ENCODE measurements at places on chromosomes 1 and 21. TPM values are rescaled to one million over a fixed set of nuclear protein-coding genes. Genes with fewer than 3 reads are reported as not detected.

GRCh38 chr1:203592730-203593129 lies 33.9 kb upstream of the ATP2B4 start:
- no peak overlapping the region for H3K27ac ChIP-seq
- peaks cover 7% of the 10 kb centered on the region for H3K4me1 ChIP-seq
- H3K36me3 ChIP-seq, result no peaks in the 10 kb centered on the region
- H3K4me3 ChIP-seq, result no peak overlapping the region

DNA sequence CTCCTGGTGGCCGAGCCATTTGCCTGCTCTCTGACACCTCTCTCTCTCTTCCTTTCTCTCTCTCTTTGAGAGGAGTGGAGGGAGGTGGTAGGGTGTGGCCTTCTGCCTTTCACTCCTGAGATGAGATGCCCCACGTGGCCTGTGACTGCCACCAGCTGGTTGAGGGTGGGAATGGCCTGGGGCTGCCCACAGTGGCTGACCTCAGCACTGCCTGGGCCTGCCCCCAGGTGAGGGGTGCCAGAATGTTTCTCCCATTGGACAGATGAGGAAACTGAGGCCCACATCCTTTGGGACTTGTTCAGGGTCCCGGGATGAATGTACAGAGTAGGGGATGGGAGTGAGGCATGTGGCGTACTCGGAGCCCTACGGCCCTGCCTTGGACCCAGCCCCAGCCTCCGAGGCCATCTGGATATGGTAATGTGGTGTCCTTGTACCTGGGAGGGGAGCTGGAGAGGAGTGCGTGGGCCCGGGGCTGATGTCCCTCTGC lies 12.7 kb upstream of the C1orf167 start:
- peaks cover 28% of the 10 kb centered on the region for H3K36me3 ChIP-seq
- H3K27me3 ChIP-seq, result no peaks in the 10 kb centered on the region
- no peak overlapping the region for H3K4me3 ChIP-seq
- no peaks in the 10 kb centered on the region for H3K4me1 ChIP-seq

- peaks cover 5% of the 10 kb centered on the region for H3K4me1 ChIP-seq
- H3K36me3 ChIP-seq, result peaks cover 16% of the 10 kb centered on the region
- H3K27me3 ChIP-seq, result no peaks in the 10 kb centered on the region
- no peak for DNase-seq
Observed at GRCh38 chr1:1853593-1854257, 37.2 kb downstream of the GNB1 start.

- no peak overlapping the region for H3K27ac ChIP-seq
- H3K4me1 ChIP-seq, result no peaks in the 10 kb centered on the region
- no peaks in the 10 kb centered on the region for H3K27me3 ChIP-seq
- no peak overlapping the region for H3K4me3 ChIP-seq
Observed at GRCh38 chr21:16116069-16116468, 386.3 kb downstream of the USP25 start.

- H3K27ac ChIP-seq, result peak overlapping the region; percentile 90
- H3K4me1 ChIP-seq, result peaks cover 22% of the 10 kb centered on the region
- peak; percentile 96 for DNase-seq
- no peaks in the 10 kb centered on the region for H3K27me3 ChIP-seq
Observed at GRCh38 chr21:15455819-15456462, 273.8 kb upstream of the USP25 start.

DNA sequence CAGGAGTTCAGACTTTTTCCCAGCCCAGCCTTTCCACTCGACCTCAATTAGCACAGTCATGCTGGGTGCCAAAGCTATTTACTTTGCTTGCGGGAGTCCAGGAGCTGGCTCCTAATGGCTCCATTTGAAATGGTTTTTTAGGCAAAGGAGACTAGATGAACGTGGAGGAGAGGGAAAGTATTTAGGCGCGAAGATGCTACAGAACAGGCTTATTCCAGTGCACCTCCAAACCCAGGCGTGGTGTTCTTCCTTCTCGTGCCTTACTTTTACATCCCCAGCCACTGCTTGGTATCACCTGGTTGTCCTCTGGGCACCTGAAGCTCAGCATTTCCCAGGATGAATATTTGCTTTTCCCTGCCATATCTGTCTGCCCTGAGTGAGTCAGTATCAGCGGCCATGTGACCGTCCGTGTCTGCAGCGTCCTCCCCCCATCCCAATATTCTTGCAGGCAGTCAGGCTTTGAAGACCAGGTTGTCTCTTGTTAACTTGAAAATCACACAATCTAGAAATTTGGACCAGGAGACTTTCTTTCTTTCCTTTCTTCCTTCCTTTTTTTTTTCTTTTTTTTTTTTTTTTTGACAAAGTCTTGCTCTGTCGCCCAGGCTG lies 198.5 kb downstream of the DYRK1A start:
- no peak overlapping the region for H3K27ac ChIP-seq
- H3K36me3 ChIP-seq, result no peaks in the 10 kb centered on the region

GRCh38 chr1:96522927-96523326 lies 198.7 kb upstream of the PTBP2 start:
- H3K4me1 ChIP-seq, result no peaks in the 10 kb centered on the region
- no peak for DNase-seq
- H3K27ac ChIP-seq, result no peak overlapping the region
- H3K4me3 ChIP-seq, result no peak overlapping the region
- H3K36me3 ChIP-seq, result no peaks in the 10 kb centered on the region

DNA sequence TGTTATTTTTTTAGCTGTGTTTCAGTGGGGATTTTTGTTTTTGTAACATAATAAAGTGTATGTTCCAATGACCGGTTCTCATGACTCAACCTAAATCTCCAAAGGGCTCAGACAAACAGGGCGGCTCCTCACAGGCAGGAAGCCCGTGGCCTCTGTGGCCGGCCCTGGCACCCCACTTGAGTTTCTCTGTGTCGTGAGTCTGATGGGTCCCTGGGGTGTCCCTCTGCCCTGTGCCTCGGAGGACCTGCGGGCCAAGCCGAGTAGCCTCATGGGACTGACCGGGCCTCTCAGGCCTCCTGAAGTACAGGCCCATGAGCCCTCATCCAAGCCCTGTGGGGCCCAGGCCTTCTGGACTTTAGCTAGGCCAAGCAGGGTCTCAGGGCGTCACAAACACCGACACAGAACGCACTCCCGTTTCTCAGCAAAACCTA lies 16.1 kb upstream of the CCDC27 start:
- peaks cover 28% of the 10 kb centered on the region for H3K36me3 ChIP-seq
- no peak overlapping the region for H3K4me3 ChIP-seq
- DNase-seq, result no peak
- peaks cover 25% of the 10 kb centered on the region for H3K4me1 ChIP-seq
- H3K27me3 ChIP-seq, result peaks cover 8% of the 10 kb centered on the region

ST3GAL3 gene
- polyA plus RNA-seq, result 7.7 TPM

DNA sequence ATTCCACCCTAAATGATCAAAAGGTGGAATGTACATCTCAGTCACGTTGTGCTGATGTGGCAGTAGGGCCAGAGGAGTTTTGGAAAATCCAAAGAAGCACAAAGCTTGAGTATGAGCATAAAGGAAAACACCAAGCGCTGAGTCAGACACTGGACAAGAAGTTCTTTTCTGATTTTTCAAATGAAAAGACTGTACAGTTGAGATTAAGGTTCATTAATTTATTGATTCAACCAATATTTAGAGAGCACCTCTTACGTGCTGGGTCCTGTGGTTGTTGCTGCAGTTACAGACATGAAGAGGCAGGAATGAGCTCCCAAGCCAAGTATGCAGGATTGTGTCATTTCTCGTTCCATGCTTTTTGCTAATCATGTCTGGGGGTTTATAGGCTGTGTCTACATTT lies 28.9 kb upstream of the APP start:
- H3K27ac ChIP-seq, result no peak overlapping the region
- DNase-seq, result no peak
- H3K4me1 ChIP-seq, result no peaks in the 10 kb centered on the region
- no peaks in the 10 kb centered on the region for H3K27me3 ChIP-seq
- H3K36me3 ChIP-seq, result no peaks in the 10 kb centered on the region

- no peaks in the 10 kb centered on the region for H3K4me1 ChIP-seq
- no peak overlapping the region for H3K27ac ChIP-seq
- H3K36me3 ChIP-seq, result no peaks in the 10 kb centered on the region
- no peak for DNase-seq
- H3K4me3 ChIP-seq, result no peak overlapping the region
Observed at GRCh38 chr1:77407738-77408375, 126.0 kb downstream of the AK5 start.

ATP1A2 gene
- 7.5 TPM for polyA plus RNA-seq

DNA sequence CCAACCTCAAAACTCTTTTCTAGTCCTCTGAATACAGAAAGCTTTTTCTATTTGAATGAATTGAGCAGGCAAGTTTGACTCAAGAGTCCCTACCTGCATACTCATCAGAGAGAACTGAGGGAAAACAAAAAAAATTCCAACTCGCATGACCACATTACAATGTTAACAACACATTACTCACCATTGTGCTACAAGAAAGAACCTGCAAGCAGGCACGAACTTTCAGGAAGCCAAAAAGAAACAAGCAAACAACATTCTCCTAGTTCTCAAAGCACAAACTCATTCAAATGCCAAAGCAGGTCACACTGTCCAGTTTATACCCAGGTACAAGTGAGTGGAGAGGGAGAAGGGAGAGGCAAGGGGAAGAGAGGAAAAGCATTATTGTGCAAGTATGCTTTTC lies 14.6 kb downstream of the OTUD7B start:
- H3K4me3 ChIP-seq, result no peak overlapping the region
- no peak overlapping the region for H3K27ac ChIP-seq
- H3K4me1 ChIP-seq, result no peaks in the 10 kb centered on the region
- DNase-seq, result no peak

CYB561D1 gene
- 7.2 TPM for polyA plus RNA-seq

- H3K4me1 ChIP-seq, result peaks cover 31% of the 10 kb centered on the region
- H3K4me3 ChIP-seq, result no peak overlapping the region
- DNase-seq, result no peak
Observed at GRCh38 chr1:31923901-31924535, 14.2 kb downstream of the PTP4A2 start.

DNA sequence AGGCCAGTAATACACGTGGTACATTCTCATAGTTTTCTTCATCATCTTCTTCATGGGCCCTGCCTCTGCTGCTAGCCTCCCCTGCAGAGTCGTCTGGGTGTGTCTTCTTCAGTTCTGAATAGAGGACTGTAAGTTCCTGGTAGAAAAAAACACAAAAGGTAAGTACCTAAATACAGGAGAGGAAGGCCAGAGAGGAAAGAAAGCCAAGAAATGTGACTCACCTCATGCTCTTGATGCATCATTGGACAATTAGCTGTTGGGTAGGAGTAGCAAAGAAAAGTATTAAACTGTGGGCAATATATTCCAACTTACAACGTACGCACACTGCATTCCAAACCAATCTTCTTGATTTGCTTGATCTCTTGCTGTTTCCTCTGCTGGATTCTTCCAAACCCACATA lies 21.8 kb downstream of the FCRL3 start:
- no peak overlapping the region for H3K27ac ChIP-seq
- H3K36me3 ChIP-seq, result no peaks in the 10 kb centered on the region
- no peaks in the 10 kb centered on the region for H3K4me1 ChIP-seq
- no peak for DNase-seq
- H3K27me3 ChIP-seq, result no peaks in the 10 kb centered on the region
- H3K4me3 ChIP-seq, result no peak overlapping the region

- no peaks in the 10 kb centered on the region for H3K36me3 ChIP-seq
- H3K27me3 ChIP-seq, result no peaks in the 10 kb centered on the region
- peak overlapping the region; percentile 32 for H3K4me3 ChIP-seq
Observed at GRCh38 chr1:214506972-214507431, 44.4 kb downstream of the PTPN14 start.

All from large intestine (tissue), 12 donors.